ENCODE measurements at places on chromosomes 12 and 14.
A peak's percentile ranks its signal among the peaks of the same experiment; 100 is the strongest.

DNA sequence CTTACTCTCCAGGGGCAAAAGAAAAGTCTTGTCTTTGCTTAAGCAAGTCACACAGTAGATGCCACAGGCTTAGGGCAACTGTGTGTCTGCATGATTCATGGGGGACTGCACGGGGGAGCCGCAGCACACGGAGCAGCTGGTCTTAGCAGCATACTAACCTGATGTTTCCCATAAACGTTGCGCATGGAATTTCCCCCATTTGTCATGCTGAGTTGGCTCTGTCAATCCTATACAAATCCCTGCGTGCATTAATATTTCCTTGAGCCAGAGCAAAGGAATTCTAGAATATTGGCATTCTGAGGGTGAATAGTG is 71.2 kb downstream of the SAMD4A start:
- no peak for DNase-seq

DNA sequence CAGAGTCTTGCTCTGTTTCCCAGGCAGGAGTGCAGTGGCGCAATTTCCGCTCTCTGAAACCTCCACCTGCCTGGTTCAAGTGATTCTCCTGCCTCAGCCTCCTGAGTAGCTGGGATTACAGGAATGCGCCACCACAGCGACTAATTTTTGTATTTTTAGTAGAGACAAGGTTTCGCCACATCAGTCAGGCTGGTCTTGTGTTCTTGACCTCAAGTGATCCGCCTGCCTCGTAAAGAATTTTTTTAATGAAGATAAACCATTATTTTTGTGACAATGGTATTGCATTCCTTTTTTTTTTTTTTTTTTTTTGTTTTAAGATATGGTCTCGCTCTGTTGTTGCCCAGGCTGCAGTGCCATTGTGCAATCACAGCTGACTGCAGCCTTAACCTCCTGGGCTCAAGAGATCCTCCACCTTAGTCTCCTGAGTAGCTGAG is 25.8 kb downstream of the ACVR1B start:
- DNase-seq, result no peak

- DNase-seq, result no peak
These were observed 41.6 kb downstream of the RHOJ start for GRCh38 chr14:63245893-63246292.

DNA sequence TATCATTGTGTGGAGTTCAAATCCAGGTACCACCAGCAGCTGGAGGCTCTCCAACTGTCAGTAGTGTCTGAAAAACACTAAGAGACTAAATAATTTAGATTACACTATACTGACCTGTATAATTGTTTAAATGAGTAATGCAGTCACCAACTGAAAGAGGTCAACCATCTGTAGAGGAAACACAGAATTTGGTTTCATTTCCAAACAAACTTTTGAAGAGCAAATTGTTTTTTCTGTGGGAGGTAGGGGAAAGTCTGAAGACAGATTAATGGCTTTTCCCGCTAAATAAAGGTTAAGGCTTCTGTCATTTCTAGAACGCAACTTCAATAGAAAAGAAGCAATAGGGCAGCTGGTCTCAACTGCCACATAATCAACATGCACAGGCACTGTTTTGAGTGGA is 462.6 kb downstream of the PRKD1 start:
- no peak for DNase-seq

GRCh38 chr12:76299536-76300296 is 48.5 kb downstream of the BBS10 start:
- no peak for DNase-seq

DNA sequence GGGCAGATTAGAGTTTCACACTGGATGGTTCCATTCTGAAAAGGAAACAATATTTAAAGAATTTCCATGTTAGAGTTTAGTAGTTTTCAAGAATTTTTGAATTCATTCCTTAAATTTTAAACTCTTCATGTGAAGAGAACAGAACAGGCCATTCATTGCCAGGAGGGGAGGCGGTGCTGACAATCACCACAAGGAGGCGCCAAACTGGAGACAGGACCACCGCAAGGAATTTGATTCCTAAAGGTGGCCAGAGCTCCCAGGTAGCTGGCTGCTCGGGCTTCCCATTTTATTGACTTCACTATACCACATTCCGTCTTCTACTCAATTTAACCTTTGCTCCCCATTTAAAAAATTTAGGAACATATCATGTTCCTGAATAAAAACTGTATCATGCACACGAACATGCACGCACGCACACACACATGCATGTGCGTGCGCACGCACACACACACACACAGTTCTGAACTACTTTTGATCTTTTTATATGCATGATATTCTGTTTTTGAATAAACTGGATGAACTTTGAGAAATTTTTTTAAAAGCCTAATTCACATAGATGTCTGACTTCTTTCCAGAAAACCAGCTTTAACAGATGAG is 101.2 kb downstream of the NELL2 start:
- DNase-seq, result peak; percentile 23

DNA sequence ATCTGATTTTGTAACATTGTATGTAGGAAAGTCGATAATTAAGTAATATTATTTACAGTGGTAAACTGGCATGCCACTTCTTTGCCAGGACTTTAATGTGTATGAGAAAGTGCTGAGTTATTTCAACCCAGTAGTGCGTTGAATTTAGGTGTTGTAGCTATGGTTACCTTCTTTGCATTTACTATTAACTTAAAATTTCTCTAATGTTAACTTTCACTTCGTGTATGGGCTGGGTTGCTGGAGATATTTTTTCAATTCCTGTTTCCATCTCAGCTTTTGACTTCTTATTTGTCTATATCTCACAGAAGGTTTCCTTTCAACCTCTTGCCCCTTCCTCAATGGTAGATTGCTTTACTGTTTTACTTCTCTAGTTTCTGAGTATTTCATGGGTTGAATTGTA is 1345.6 kb downstream of the FSCB start:
- DNase-seq, result no peak

GRCh38 chr12:61916831-61917230 is 343.4 kb upstream of the USP15 start:
- no peak for DNase-seq

GRCh38 chr14:35482994-35483515 is 50.9 kb upstream of the INSM2 start:
- no peak for DNase-seq
